Heart left ventricle (tissue), 16 donors: ENCODE measurements at places on chromosomes 16 and 17. TPM values are rescaled to one million over a fixed set of nuclear protein-coding genes. Genes with fewer than 3 reads are reported as not detected.

DNA sequence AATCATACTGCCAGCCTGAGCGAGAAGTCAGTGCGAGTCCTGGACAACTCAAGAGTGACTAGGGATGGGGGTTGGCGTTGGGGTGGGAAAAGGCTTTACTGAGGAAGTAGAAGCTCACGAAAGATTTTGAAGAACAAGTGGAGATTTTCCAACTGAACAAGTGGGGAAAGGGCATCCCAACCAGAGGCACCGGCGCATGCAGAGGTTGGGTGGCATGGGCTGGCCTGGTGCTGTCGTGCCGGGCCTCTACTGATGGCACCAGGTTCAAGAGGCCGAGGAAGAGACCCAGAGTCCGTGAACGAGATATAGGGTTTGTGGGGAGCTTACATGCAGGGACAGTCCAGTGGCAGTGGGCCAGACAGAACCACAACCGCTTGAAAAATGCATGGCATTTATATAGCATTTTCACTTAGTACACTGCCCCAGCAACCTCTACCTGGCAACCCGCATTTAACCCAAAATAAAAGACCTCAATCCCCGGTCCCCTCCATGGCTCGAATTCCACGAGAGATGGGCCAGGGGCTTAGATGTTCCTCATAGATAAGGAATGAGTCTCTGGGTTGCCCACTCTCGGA lies 7.7 kb upstream of the ITGA3 start:
- peaks cover 26% of the 10 kb centered on the region for H3K4me1 ChIP-seq
- no peak for DNase-seq
- no peaks in the 10 kb centered on the region for H3K27me3 ChIP-seq
- no peak overlapping the region for H3K4me3 ChIP-seq
- no peak overlapping the region for H3K27ac ChIP-seq

DNA sequence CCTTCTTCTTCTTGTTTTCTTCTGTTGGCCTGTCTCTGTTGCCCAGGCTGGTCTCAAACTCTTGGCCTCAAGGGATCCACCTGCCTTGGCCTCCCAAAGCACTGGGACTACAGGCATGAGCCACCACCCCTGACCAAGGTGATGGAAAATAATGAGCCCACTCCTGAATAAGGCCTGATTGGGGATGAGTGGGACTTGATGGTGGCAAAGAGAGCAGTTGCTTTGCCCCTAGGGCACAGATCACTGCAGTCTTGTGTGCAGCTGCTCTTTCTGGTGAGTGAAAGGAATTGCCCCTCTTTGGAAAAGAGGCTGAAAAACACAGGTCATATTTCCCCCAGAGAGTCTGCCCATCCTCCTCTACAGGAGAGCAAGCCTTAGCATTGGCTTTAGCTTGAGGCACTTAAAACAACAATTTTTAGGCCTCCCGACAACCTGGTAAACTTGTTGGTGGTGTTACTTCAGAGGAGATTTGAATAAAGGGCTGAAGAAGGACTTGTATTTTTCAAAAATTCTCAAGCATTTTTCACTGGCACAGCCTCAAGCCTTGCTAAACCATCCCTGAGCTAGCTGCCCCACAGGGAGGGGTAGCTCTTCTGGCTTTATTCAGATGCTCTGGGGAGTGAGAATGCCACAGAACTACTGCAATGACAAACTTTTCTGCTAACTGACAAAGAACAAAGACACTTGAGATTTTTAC lies 6.1 kb upstream of the PDP2 start:
- no peaks in the 10 kb centered on the region for H3K27me3 ChIP-seq
- H3K4me3 ChIP-seq, result no peak overlapping the region
- no peaks in the 10 kb centered on the region for H3K4me1 ChIP-seq
- H3K27ac ChIP-seq, result no peak overlapping the region
- DNase-seq, result no peak

DNA sequence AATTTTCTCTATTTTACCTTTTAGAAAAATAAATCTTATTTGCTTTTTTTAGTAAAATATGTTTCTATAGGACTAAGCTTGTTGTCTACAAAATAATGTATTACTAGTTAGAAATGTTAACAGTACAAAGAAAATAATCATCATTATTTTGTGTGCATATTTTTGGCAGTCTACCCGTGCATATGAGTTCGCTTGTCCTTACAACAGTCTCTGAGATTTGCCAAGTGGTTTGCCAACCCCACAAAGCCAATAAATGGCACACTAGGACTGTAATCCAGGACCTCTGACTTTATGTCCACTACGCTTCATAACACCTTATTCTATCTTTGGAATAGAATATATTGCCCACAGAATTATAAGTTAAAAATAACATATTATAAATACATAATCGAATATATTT lies 152.0 kb downstream of the KCNJ2 start:
- no peaks in the 10 kb centered on the region for H3K27me3 ChIP-seq
- DNase-seq, result no peak
- no peak overlapping the region for H3K4me3 ChIP-seq
- H3K27ac ChIP-seq, result no peak overlapping the region

DNA sequence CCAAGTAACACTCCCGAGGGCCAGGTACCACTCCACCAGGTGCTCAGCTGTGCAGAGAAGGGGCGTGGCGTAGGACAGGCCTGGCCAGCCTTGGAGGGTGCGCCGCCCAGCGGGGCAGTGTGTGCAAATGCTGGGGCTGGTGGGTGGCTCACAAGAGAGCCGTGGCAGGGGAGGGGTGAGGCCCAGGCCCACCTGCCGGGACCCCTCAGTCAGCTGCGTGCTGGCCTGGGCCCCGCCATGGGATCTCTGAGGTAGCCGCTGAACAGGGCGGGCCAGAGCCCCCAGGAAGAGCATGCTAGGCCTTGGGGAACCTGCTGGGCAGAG lies 8.8 kb downstream of the TPSG1 start:
- no peaks in the 10 kb centered on the region for H3K4me1 ChIP-seq
- no peaks in the 10 kb centered on the region for H3K36me3 ChIP-seq
- H3K4me3 ChIP-seq, result no peak overlapping the region
- H3K27ac ChIP-seq, result no peak overlapping the region
- DNase-seq, result no peak

DNA sequence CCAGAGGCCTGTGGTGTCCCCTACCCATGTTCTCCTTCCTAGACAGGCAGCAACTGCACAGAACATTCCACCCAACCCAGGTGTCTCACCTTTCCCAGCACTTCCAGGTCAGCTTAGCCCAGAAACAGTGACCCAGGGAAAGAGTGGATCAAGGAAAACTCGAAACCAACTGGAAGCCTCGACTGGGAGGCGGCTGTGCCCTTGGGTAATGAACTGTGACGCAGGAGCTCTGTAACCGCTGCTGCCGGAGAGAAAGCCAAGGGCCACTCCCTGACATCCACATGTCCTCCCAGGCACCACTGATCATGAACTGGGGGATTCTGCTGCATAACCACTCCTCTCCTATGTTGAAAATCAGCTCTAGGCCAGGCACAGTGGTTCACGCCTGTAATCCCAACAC lies 34.4 kb downstream of the WDR59 start:
- no peaks in the 10 kb centered on the region for H3K4me1 ChIP-seq
- H3K27me3 ChIP-seq, result no peaks in the 10 kb centered on the region
- H3K36me3 ChIP-seq, result peaks cover 4% of the 10 kb centered on the region

DNA sequence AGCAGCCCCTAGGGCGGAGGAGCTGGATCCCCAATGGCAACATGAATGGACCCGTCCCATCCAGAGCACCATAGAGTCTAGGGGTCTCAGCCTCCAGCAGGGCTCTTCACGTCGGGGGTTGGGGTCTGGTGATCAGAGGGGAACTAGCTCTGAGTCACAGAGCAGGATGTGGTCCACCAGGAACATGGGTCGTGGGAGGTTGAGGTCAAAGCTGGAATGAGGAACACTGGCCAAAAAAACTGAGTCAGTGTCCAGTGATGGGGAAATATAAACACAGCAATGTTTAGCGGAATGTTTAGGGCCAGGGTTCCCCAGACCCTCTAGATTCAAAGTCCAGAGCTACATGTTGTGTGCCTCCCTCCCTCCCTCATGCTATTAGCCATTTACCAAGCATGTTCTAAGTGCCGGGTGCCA lies 79.1 kb upstream of the C16orf82 start:
- DNase-seq, result no peak
- no peaks in the 10 kb centered on the region for H3K4me1 ChIP-seq

Gene KRTAP4-5
- total RNA-seq, result not detected

GRCh38 chr16:71492786-71493185 lies 3.7 kb upstream of the ZNF19 start:
- no peak overlapping the region for H3K4me3 ChIP-seq
- no peak for DNase-seq
- no peak overlapping the region for H3K27ac ChIP-seq
- no peaks in the 10 kb centered on the region for H3K36me3 ChIP-seq

DNA sequence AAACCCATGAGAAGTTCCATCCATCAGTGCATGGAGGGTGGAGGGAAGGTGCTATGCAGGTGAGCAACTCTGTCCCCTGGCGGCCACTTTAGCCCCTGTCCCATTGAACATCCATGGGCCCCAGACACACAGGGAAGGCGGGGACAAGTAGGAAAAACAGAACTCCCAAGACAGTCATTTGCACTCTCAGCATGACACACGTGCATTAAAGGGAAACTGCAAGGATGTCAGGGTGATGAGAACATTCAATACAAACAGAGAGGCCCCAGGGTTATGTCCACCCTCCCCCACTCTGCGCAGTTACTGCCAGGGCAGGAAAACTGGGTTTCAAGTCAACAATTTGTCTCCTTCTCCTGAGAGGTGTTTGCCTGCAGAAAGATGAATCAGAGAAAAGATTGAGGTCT lies 44.0 kb upstream of the AKTIP start:
- H3K27me3 ChIP-seq, result no peaks in the 10 kb centered on the region
- H3K4me1 ChIP-seq, result peaks cover 8% of the 10 kb centered on the region
- DNase-seq, result no peak
- H3K27ac ChIP-seq, result no peak overlapping the region
- H3K4me3 ChIP-seq, result no peak overlapping the region
- H3K36me3 ChIP-seq, result no peaks in the 10 kb centered on the region

Gene PLA2G10
- not detected for total RNA-seq

Gene IL32
- 42.2 TPM for total RNA-seq

DNA sequence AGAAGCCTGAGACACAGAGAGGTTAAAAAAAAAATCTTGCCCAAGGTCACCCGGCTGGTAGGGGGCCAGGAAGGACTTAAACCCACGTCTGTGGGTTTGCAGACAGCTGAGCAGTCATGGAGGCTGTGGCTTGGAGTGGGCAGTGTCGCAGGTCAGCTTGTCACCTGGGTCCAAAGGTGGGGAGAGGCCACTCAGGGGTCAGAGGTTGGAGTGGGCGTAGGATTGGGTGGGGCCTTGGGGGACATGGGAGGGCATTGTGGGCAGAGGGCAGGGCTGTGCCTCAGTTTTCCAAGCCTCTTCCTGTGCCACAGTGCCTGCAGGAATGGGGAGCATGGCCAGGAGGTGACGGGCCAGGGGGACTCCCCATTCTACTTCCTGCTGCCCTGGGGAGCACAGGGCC lies 2.0 kb upstream of the NDRG4 start:
- DNase-seq, result no peak
- H3K36me3 ChIP-seq, result no peaks in the 10 kb centered on the region
- H3K27me3 ChIP-seq, result peaks cover 16% of the 10 kb centered on the region
- no peak overlapping the region for H3K27ac ChIP-seq
- peaks cover 37% of the 10 kb centered on the region for H3K4me1 ChIP-seq

GRCh38 chr16:88681709-88682451 lies 4.4 kb downstream of the SNAI3 start:
- peak; percentile 45 for DNase-seq
- no peak overlapping the region for H3K4me3 ChIP-seq
- peaks cover 29% of the 10 kb centered on the region for H3K4me1 ChIP-seq
- H3K27ac ChIP-seq, result no peak overlapping the region
- H3K36me3 ChIP-seq, result no peaks in the 10 kb centered on the region

Gene CFAP119
- 1.8 TPM for total RNA-seq
